T-cell (primary cell): ENCODE measurements at places on chromosomes 3 and 15.
A peak's percentile ranks its signal among the peaks of the same experiment; 100 is the strongest.

GRCh38 chr3:193301433-193301832 lies 60.4 kb downstream of the PLAAT1 start:
- DNase-seq = no peak

- peak; percentile 10 for DNase-seq
Measured at GRCh38 chr3:15313461-15313860, 18.9 kb downstream of the SH3BP5 start.

- DNase-seq = no peak
Measured at GRCh38 chr15:68354268-68354667, 76.7 kb downstream of the FEM1B start.

DNA sequence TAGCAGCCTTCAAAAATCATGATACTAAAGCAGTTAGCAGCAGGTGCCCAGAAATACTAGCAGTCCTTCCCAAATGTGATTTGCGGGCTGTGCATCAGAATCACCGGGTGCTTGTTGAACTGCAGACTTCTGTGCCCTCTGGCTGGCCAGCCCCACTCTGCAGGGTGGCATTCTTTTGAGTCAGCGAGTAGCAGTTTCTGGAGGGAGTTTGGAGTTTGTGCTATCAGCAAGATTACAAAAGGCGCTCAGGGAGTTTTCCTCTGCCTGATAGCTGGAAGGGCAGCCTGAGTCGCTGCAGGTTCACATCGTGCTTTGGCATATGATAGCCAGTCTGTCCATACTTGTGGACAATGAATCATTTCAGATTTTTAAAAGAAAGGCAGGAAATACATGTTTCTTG lies 57.6 kb downstream of the CLDN11 start:
- DNase-seq = no peak
